Renal cortical epithelial cell (primary cell): ENCODE measurements at places on chromosomes 6 and 20. TPM values are rescaled to one million over a fixed set of nuclear protein-coding genes. Genes with fewer than 3 reads are reported as not detected.

The MUCL3 gene
- total RNA-seq, result 0.17 TPM in 1 of 2 replicates, not detected in the other

The RBCK1 gene
- total RNA-seq, result 114 and 166 TPM in 2 replicates

The LAMA4 gene
- 8.2 and 54.0 TPM in 2 replicates for total RNA-seq

The DDX43 gene
- 1.1 and 1.4 TPM in 2 replicates for total RNA-seq

The PTCRA gene
- not detected in 2 replicates for total RNA-seq

The NOX3 gene
- not detected in 2 replicates for total RNA-seq

The AVP gene
- not detected in 2 replicates for total RNA-seq

The ALDH8A1 gene
- total RNA-seq, result 2.8 and 3.6 TPM in 2 replicates

The DCDC2 gene
- 286 and 494 TPM in 2 replicates for total RNA-seq

The TNF gene
- total RNA-seq, result 2.4 and 7.8 TPM in 2 replicates

The C6orf15 gene
- total RNA-seq, result 1.4 TPM in 1 of 2 replicates, not detected in the other

The IP6K3 gene
- total RNA-seq, result 2.9 and 3.0 TPM in 2 replicates

The ZC2HC1B gene
- not detected in 2 replicates for total RNA-seq

The FAM209B gene
- total RNA-seq, result not detected in 2 replicates

The CDH26 gene
- total RNA-seq, result 0.15 TPM in 1 of 2 replicates, not detected in the other

The ZC3H12D gene
- total RNA-seq, result 0.15 TPM in 1 of 2 replicates, not detected in the other

The HLA-DQA1 gene
- total RNA-seq, result 1.9 TPM in 1 of 2 replicates, not detected in the other

The DPPA5 gene
- total RNA-seq, result not detected in 2 replicates

The MOG gene
- not detected in 2 replicates for total RNA-seq

The ADAT2 gene
- 1.7 and 6.9 TPM in 2 replicates for total RNA-seq

The TGM3 gene
- total RNA-seq, result not detected in 2 replicates

The VSX1 gene
- not detected in 2 replicates for total RNA-seq

The MAS1 gene
- total RNA-seq, result not detected in 2 replicates

The CFB gene
- 24.3 and 32.7 TPM in 2 replicates for total RNA-seq

The LRFN2 gene
- not detected in 2 replicates for total RNA-seq

The FRK gene
- total RNA-seq, result 21.7 and 44.4 TPM in 2 replicates

The LRRN4 gene
- 81.4 and 113 TPM in 2 replicates for total RNA-seq

The BMP2 gene
- total RNA-seq, result 16.7 and 17.2 TPM in 2 replicates

The VPS52 gene
- 27.8 and 40.4 TPM in 2 replicates for total RNA-seq

The NCOA6 gene
- total RNA-seq, result 3.8 and 10.9 TPM in 2 replicates

The RSPH3 gene
- total RNA-seq, result 8.2 and 21.1 TPM in 2 replicates

The SYNGAP1 gene
- 1.0 and 5.9 TPM in 2 replicates for total RNA-seq

The BNIP5 gene
- 0.35 TPM in 1 of 2 replicates, not detected in the other for total RNA-seq
